ENCODE measurements at places on chromosomes 12 and 14.

DNA sequence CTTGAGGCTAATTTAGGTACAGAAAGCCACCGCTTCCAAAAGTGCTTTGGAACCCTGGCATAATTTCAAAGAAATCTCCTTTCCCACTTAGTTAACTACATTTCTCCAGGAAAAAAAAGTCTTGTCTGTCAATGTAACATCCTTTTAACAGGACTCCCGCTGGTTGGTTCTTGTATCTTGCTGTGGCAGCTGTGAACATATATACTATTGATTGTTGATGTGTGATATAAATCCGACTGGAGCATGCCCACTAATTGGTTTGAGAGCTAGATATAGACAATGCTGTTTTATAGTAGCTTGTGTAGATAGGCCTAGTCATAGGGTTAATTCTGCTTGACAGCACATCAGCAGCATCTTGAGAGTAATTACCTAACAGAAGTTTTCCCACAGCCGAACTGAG, 89.6 kb downstream of the MSRB3 start:
- DNase-seq: no peak

DNA sequence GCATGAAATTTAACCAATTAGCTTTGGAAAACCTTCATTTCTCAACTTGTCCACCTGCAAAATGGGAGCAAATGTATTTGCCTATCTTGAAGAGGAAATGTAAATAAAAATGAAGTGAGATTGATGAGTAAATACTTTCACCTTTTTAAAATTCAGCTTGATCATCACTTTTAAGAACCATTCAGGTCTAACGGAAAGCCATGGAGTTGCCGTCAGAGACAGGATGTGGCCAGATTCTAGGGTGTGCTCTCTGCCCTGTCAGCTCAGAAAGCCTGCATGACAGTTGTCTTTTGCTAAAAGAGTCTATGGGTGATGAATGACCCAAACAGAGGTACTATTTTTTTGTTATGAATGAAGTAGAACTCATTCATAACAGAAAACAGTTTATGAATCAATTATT, 104.3 kb upstream of the SLC35F4 start:
- DNase-seq: no peak

- no peak for DNase-seq
Measured at GRCh38 chr14:99132821-99133635, 139.0 kb downstream of the BCL11B start.

DNA sequence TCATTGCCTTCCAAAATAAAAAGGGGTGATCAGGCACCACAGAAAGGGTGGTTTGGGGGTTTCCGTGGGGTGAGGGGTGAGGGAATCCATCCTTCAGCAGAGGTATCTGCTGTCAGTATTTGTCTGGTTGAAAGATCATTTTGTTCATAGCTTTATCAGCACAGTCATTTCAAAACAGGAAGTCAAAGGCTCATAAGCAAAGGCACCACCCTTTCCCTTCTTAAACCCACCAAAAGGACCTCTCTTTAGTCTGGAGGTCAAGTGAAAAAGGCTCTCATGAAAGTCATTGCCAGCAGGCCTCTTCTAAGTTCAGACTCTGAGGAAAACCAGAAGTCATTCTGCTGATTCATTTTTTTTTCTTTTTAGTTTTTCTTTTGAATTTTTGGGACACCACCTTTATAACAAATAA, 6.2 kb downstream of the CHST11 start:
- no peak for DNase-seq

- DNase-seq: no peak
Measured at GRCh38 chr14:49052521-49052920, 533.7 kb downstream of the RPS29 start.

DNA sequence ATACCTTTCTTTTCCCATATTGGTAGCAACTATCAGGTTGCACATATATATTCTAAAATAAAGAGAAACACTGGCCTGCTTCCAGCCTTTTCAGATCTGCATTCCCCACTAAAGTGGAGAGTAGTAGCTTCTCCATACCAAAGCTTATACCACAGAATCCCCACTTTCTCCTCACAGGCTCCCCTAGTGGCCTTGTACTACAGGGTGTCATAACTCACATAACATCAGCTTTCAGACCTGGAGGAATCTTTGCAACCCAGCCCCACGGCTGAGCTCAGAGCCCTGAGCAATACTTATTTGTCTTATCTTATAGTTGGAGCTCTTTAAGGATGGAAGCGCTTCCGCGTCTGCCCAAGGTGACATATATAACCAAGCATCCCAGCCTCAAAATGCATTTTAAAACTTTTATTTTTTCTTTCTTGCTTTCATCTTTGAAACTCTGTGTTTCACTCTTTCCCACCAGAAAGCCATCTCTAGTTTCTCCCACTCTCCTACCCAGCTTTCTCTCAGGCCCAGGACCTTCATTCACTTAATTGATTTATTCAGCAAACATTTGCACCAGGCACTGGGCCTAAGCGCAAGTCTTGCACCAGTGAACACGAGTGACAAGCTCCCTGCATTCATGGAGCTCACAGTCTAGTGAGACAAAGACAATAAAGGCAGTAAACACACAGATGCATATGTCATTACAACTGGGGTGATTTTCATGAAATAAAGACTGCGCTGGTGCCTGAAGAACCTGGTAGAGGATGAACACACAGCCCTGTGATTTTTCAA, 254.7 kb downstream of the IPO8 start:
- no peak for DNase-seq

GRCh38 chr14:54813081-54813480, 89.5 kb downstream of the GCH1 start:
- DNase-seq: no peak

DNA sequence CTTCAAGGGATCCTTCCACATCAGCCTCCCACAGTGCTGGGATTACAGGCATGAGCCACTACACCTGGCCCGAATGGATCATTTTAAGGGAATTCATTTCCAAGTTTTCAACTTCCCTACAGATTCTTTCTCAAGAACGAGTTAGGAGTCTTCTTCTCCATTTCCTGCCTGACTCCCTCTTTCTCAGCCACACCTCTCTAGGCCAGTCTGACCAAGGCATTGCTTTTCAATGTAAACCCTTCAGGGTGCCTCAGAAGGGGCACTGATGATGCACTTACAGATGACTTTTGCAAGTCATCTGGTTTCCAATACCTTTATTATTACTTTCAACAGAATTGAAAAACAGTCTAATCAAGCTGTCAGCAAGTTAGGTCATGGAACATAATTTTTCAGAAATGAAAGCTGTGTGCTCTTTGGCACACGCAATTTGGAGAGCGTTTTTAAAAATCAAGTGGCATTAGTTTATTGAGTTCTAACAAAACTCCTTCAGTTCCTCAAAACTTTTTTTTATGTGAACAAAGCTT, 47.2 kb downstream of the SVOP start:
- no peak for DNase-seq

- DNase-seq: no peak
Measured at GRCh38 chr12:57875753-57876547, 29.4 kb upstream of the CTDSP2 start.

DNA sequence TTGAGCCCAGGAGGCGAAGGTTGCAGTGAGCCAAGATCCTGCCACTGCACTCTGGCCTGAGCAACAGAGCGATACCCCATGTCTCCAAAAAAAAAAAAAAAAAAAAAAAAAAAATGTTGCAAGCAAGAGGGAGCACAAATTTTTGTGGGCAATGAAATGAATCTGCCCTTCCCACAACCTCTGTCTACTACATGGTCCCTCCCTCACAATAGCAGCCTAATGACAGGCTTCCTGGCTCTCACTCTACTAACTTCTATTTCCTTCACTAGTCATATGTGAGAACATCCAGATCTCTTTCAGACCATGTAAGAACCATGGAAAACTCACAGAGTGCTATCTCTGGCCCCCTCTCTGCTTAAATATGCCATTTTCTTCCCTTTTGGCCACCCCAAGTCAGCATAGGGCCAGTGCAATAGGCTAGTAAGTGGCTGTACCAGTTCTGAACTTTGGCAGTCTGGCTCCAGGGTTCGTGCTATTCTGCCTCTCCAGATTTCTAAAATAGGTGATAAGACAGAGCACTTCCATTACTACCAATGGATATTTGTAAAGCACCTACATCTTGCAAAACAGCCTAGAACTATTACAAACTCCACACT, 7.1 kb downstream of the OSBPL8 start:
- DNase-seq: no peak

GRCh38 chr14:98593361-98593761, 678.6 kb downstream of the BCL11B start:
- DNase-seq: no peak

DNA sequence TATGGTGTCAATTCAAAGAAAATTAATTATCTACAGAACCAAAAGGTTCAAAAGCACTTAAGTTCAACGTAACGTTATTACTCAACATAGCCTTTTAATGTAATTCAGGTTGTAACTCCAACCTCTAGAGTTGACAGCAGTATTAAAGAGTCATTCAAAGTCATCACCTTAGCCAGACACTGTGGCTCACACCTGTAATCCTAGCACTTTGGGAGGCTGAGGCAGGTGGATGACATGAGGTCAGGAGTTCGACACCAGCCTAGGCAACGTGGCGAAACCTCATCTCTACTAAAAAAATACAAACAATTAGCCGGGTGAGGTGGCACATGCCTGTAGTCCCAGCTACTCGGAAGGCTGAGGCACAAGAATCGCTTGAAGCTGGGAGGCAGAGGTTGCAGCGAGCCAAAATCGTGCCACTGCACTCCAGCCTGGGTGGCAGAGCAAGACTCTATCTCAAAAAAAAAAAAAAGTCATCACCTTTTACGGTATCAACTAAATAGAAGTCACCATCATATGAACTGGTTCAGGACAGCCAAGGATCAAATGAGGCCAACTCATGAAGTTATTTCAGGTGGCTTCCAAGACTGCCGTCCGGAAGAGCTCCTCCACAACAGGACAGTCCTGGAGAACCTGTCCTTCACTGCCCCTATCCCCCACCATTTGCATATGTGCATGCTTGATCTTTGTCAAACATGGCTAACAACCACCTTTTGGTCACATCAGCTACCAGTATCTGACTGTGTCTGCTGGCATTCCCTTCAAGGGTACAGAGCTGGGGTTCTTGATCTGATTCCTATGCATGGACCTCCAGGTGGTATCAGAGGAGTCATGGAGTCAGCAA, 4.2 kb downstream of the PPTC7 start:
- no peak for DNase-seq

DNA sequence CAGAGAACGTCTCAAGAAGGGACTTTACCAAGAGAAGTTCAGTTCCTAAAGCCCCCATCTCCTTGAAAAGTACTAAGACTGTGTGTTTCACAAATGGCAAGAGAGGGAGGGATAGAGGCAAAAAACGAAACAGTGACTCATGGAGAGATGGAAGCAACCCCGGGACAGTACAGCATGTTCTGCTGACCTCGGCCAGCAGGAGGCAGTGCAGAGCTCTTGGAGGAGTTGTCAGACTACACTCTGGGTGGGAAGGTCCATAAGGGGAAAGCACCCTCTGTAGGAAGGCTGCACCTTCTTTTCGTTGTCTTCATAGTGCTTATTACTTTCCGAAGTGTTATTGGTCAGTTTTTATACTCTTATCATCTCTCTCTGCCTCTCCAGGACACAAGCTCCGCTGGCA, 525.2 kb upstream of the CCDC196 start:
- peak; percentile 78 for DNase-seq

DNA sequence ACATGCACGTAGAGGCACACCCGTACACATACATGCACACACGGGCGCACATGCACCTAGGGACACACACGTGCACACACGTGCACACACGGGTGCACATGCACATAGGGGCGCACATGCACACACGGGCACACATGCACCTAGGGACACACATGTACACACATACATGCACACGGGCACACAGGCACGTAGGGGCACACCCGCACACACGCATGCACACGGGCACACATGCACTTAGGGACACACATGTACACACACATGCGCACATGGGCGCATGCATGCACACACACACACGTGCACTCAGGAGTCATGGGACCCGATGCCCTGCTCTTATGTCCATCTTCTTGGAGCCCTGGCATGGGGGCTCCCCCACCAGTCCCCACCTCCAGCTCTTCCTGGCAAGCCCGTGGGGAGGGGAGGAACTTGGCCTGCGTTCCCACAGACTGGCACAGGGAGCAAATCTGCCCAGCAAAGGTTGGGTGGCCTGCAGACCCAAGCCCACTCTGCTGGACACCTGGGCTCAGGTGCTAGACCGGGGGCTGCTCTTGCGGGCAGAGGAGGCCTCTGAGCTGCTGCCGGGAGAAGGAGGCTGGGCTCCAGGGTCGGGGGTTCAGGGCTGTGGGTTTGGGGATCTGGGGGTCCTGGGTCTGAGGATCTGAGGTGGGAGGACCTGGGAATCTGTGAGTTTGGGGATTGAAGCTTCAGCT, 51.4 kb downstream of the KIF26A start:
- DNase-seq: no peak

GRCh38 chr14:91555531-91555930, 45.4 kb upstream of the PPP4R3A start:
- no peak for DNase-seq

- DNase-seq: no peak
Measured at GRCh38 chr12:76998908-76999556, 66.3 kb downstream of the E2F7 start.

All from stimulated activated naive CD8-positive, alpha-beta T cell treated with anti-CD3 and anti-CD28 coated beads, Interleukin-15, amount 100 ng/mL, for 72 hours (primary cell).